Liver (tissue), 10 donors: ENCODE measurements at places on chromosomes 11 and 22. TPM values are rescaled to one million over a fixed set of nuclear protein-coding genes. Genes with fewer than 3 reads are reported as not detected.

DNA sequence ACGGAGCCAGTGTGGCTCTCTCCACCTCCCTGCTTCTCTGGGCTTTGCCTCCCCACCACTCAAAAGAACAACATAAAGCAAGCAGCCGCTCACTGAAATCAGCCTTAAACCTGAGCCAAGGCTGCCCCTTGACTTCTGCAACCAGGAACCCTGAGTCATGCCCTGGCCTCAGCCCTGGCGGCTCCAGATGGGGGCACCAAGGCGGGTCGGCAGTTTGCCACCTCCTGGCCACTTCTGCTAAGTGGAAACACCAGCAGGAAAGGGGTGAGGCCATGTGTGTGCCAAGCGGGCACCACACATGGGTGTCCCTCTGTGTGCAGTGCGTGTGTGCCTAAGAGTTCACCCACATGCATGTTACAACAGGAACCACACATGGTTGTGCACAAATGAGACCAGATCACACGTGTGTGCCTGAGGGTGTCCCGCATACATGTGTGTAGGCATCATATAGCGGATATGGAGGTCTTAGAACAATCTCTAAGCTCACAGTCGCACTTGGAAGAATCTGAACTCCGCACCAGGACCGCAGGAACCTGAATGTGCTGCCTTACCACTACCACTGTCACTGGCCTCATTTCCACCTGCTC is 221.2 kb downstream of the MN1 start:
- DNase-seq: no peak

The SLC5A1 gene
- 6.4 TPM for total RNA-seq

DNA sequence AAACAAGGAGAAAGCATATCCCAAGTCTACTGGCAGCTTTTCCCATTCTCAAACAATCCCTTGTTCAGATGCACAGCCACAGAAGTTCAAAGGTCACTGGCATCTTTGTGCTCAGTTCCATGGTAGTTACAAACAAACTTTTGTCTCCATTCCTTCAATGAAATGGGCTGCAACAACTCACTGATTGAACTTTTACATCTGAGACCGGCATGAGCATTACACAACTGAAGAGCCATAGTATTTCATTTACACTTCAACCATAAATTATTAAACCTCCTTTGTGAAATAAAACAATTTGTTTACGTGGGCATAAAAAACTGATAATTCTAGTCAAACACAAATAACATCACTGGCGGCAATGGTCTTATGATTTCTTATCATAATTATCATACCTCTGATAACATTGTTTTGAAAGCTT is 67.8 kb upstream of the ARHGAP32 start:
- no peak for DNase-seq

DNA sequence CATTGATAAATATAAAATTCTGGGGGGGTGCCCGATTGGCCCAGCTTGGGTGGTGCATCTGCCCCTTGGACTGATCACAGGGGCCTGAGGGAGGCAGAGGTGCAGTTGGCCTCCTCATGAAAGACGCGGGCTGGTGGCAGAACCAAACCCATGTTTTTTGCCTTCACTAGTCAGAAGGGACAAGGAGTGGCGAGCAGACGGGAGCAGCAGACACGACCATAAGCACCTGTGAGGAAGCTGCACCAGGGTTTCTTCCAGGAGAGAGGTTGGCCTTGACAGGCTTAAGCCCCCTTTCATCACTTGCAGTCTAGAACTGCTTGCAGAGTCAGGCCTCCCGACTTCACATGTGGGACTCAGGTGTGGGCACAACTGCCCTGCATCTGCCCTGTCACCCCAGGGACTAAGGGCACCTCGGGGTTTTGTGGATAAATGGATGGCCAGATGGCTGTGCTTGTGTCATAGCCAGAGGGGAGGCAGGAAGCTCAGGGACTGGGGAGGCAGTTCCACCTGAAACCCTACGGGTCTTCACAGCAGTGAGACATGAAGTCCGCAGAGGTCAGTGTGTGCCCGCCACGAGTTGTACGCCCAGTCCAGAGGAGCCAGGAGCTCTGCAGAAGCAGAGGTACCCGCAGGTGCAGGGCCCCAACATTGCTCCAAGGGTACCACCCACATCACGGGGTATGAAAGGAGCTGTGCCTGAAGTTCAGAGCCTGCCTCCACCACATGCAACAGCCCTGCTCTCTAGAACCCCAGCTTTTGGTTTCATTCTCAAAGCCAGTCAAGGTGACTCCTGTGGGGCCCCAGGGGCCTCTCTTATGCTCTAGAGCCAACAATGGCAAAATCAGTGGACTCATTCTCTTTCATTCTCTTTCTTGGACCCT is 18.2 kb upstream of the SYT13 start:
- DNase-seq: no peak

GRCh38 chr22:44906999-44907644 is 102.7 kb downstream of the PHF21B start:
- DNase-seq: no peak

GRCh38 chr11:134554861-134555260 is 142.8 kb upstream of the B3GAT1 start:
- peak; percentile 13 for DNase-seq

GRCh38 chr11:12808519-12808918 is 134.3 kb downstream of the TEAD1 start:
- no peak for DNase-seq

The OR51B2 gene
- 0.17 TPM for total RNA-seq

DNA sequence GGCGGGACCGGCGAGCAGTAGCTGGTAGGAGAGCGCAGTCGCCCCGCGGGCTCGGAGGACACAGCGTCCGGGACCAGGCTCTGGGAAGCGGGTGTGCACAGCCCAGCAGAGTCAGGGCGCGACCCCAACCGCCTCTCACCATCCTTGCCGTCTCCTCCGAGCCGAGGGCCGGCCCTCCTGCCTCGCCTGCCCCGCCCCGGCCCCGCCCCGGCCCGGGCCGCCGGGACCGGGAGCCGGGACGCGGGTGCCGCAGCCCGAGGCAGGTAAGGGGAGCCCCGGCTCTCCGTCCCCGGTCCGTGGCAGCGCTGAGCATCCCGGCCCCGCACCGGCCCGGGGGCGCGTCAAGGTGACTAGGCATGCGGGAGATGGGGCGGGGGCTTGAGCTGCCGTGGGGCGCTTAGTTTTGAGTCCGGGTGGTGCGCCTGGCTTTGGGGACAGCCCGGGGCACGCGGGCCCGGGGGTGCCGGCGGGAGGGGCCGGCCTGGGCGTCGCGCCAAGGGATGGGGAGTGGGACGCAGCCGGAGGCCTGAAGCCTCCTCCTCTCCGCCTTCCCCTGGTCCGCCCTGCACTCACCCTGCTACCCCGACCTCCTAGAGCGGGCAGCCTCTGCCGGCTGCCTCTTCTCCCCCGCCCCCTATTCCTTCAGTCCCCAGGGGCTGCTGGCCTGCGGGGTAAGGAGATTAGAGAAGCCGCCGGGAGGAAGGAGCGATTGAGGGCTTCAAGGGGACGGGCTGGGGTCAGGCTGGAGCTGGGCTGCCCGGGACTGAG is at the start of gene ABCG4:
ABCG4 (plus strand) TSS at position 35 of the 768 bp plus-strand sequence. CDS start 914 bp downstream, outside the sequence.
- no peak for DNase-seq

The C2CD2L gene
- 6.1 TPM for total RNA-seq

DNA sequence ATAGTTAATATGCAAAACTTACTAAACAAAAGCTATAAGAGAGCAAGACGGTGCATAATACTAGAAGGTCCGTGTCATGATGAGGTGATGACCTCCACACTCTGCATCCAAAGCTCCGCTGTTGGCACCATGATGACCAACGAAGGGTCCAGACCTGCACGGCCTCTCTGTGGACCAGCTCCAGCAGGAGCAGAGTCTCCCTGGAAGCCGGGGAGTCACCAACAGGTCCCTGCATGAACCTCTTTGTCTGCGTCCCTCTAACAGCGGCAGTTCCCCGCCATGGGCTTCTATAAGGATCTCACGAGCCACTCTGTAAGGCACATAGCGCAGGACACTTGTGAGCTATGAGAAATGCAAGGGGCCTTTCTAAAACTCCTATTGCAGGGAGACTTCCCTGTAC is 517.3 kb downstream of the BRD1 start:
- DNase-seq: peak; percentile 12

GRCh38 chr11:57752954-57753353 is 1.3 kb upstream of the BTBD18 start:
- DNase-seq: no peak

DNA sequence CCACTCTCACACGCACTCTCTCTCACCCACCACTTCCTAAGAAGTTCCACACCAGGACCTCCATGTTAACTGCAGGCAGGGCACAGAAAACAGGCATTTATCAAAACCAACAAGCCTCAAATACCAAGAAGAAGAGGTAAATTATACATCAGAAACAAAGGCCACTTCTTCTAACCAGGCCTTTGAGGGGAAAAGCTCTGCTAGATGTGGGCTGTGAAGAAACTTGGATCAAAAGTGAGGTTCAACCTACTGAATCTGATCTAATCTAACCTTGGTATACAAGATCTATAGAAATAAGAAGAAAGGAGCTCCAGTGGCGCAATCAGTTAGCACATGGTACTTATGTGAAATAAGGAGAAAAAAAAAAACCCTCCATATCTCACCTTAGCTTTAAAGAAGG is 91.9 kb downstream of the FAM168A start:
- DNase-seq: no peak

DNA sequence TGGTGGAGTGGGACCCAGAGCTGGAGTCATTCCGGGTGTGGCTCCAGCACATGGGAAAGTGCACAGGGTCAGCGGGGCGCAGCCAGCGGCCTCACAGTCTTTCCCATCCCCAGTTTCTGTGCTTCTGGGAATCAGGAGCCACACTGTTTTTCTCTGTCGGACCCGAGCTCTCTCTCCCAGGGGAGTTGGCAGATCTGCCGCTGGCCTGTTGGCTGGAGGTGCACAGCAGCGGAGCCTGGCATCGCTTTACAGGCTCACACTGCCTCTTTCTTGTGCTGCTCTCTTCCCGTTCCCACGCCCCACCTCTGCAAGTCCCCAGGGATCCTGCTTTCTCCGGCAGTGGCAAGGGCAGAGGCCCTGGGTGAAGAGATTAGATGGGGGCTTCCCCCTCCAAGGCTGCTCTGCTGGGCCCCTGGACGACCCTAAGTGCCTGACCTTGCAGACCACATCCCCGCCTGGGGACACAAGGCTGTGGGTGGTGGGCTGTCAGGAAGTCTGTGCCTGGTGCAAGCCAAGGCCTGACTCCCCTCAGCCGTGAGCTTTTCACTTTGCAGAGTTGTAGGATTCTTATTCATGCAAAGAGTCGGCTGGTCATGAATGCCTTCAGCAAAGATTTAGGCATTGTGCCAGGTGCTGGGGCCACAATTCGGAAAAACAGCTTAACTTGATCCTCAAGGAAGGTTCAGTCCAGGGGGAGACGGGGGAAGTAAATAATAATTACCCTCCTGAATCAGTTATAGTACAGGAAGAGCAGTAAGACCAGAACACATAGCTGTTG is 116.3 kb downstream of the TIMP3 start:
- DNase-seq: no peak

The OR9G4 gene
- not detected for total RNA-seq

The INS gene
- 0.37 TPM for total RNA-seq

The DKK3 gene
- total RNA-seq: 9.9 TPM

DNA sequence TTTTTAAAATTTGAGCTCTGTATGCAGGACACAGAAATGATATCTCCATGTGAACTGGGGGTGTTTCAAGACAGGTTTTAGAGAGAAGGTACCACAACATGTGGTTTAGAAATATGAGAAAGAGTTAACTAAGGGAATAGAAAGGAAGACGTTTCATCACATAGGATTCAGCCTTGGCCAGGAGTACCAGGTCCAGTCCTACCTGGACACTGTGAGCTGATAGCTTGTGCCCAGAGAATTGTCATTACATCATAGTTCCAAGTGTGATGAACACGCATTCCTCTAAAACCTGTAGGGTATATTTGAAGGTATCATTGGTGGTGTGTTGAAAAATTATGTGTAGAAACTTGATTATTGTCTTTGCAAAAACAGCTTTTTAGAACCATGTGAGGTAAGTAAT is 1.8 kb downstream of the SLC22A9 start:
- no peak for DNase-seq

The CLCF1 gene
- 0.23 TPM for total RNA-seq

DNA sequence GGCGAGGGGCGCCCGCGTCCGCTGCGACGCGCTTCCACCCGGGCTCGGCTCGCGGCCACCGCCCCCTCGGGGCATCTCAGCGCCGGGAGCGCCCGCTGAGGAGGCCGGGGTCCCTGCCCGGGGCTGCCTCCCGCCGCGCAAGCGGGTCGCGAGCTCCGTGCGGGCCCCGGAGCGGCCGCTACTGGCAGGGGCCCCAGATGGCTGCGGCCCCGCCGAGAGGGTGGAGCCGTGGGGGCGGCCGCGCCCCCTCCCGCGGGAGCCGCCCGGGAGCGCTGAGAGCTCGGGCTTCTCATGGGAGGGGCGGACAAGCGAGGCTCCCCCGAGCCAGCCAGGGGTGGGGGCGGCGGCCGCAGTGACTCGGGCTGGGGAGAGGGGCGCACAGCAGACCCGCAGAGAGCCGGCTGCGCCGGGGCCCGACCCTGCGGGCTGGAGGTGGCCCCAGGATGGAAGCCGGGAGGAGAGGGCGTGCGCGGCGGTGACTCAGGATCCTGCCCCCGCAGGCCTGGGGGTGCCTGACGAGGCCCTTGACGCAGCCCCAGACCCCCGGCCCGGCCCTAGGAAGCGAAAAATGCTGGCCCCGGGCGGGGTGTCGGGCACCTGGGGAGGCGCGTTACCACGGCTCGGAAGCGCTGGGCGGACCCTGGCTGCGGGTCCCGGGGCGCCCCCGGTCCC is 603 bp upstream of the ZFTA start:
- peak; percentile 62 for DNase-seq

The NPAS4 gene
- total RNA-seq: not detected

- no peak for DNase-seq
Observed at GRCh38 chr22:43131773-43132501, 11.3 kb downstream of the MCAT start.

- DNase-seq: no peak
Observed at GRCh38 chr11:96960476-96960875, 570.7 kb downstream of the JRKL start.

DNA sequence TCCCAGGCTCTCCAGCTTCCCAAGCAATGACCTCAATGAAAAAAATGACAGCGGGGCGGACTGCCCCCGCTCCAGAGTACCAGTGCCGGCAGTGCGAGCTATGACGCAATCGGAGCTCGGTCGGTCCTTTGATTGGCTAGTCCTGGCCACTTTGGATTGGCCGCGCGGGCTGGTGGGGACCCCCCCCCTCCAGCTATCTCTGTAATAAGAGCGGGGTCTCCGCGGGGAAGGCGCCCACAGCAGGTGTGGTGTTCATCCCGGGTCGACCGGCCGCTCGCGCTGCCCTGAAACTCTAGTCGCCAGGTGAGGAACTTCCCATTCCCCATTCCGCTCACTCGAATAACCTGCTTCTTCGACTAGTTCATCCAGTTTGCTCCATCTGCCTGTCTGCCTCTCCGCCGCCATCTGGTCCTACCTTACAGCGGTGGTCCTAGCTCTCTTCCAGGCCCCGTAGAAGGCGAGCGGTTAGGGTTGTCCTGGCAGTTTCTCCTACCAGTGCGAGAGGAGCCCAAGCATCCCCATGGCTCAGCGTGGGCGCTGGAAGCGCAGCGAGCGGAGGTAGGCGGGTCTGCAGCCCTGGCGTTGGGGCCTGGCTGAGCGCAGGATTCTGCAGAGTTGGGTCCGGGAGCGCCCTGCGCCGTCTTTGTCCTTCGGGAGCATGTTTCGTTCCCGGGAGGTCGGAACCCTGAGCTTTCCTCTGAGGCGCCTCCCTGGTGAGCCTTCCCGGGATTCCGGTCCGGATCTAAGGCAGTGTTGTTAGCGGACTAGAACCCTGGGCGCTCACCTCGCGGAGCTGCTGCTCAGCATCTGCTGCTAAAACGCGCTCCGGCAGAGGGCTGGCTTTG is at the start of gene CALCB:
CALCB (plus strand) TSS at position 233 of the 845 bp plus-strand sequence. CDS start 1,126 bp downstream, outside the sequence.
- DNase-seq: no peak

- DNase-seq: peak; percentile 37
Observed at GRCh38 chr11:86671531-86672006, 847 bp downstream of the ME3 start.

- DNase-seq: no peak
Observed at GRCh38 chr22:39939830-39940229, 20.4 kb upstream of the TMA7B start.

- no peak for DNase-seq
Observed at GRCh38 chr22:24957043-24957442, 4.5 kb downstream of the KIAA1671 start.
